GDM1 (cell line): ENCODE measurements at places on chromosomes 3 and 15.

DNA sequence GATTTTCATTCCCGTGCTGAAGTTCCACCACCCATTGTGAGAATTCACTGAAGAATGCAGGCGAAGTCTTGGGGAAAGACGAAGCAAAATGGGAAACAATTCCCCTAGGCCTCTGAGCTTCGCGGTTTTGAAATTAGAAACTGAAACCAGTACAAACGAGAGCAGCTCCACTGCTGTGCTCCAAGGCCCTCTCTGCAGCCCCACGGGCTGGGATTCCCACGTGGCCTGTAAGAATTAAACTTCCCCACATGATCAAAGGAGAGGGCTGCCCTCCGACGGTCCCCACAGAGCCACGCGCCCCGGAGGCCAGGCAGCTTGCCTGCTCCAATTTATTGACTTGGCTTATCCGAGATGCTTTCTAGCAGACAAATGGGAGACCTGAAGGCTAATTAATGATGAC, 144.0 kb downstream of the GREM1 start:
- no peak for DNase-seq

DNA sequence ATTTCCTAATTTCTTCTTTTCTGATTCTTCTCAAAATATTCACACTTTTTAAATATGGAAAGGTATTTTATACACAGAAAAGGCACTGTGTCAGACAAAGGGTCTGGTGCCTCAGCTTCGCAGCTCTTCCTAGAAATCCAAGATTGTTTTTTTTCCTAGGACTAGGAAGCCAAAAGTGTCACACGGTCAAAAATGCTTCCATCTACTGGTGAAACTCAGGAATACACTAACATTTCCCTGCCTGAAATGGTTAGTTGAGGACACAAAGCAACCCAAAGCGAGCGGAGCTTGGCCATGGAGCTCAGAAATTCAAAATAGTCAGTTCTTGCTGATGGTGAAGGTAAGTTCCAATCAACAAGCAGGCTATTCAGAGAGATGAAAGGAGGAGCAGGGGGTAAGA, 426.5 kb upstream of the RASGRP1 start:
- no peak for DNase-seq

DNA sequence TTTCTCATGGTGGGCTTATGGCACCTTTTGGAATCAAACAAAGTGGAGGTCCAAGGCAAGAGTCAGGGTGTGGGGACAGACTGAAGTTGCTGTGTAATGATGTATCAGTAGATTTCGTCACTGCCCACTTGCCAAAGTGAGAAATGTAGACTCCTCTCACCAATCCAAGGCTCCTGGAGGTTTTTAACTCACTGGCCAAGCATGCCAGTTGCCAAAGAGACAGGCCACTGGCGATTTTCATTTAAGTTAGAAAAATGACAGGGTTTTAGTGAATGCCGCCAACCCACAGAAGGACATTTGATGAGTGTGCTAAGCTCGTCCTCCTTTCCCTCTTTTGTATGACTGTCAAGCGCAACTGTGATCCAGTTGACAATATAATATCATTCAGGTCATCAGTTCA, 209.2 kb downstream of the FEZF2 start:
- no peak for DNase-seq

DNA sequence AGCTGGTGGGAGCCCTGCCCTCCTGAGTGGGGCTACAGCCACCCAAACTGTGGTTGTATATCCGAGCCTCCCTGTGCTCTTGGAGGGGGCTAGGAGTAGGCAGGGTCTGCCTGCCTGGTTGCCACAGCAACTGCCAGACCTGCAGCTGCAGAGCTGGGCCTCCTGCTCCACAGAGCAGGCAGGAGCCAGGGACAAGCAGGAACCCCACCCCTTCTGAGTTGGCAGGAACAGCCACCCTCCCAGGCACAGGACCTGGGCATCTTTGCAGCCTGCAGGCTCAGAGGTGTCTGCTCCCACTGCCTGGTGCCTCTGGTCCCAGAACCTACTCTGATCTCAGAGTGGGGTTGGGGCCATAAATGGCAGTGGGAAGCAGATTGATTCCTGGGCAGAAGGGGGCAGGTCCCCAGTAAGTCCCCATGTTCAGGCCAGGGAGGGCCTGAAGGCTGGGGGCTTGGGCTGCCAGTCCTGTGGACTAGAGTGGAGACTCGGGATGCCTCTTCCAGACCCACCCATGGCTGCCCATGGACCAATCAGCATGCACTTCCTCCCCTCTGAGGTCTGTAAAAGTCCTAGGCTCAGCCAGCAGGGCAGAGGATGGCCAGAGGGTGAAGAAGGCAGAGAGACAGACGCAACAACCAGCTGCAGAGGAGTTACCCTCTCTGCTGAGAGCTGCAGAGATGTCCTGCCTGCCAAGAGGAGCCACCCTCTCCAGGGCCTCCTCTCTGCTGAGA, 10.3 kb upstream of the LRRC31 start:
- no peak for DNase-seq

GRCh38 chr15:82177291-82178010, 85.1 kb downstream of the EFL1 start:
- no peak for DNase-seq

- no peak for DNase-seq
Measured at GRCh38 chr3:13229273-13229949, 156.2 kb upstream of the IQSEC1 start.

- no peak for DNase-seq
Measured at GRCh38 chr15:76140074-76140464, 80.3 kb downstream of the TMEM266 start.

DNA sequence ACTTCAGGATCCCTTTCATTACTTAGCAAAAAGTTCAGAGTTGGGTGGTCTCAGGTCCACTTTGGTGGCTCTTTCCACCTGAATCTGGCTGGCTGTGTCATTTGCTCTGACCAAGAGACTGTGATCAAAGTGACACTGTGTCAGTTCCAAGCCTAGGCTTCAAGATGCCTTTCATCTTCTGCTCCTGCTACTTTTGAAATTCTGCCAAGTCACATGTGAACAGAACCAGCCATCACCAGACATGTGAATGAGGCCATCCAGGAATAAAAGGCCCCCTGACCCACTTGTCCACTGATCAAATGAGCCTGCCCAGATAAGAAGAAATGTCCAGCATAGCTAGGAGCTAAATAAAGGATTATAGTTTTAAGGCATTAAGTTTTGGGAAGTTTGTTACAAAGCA, 132.2 kb downstream of the OSBPL10 start:
- DNase-seq, result no peak

DNA sequence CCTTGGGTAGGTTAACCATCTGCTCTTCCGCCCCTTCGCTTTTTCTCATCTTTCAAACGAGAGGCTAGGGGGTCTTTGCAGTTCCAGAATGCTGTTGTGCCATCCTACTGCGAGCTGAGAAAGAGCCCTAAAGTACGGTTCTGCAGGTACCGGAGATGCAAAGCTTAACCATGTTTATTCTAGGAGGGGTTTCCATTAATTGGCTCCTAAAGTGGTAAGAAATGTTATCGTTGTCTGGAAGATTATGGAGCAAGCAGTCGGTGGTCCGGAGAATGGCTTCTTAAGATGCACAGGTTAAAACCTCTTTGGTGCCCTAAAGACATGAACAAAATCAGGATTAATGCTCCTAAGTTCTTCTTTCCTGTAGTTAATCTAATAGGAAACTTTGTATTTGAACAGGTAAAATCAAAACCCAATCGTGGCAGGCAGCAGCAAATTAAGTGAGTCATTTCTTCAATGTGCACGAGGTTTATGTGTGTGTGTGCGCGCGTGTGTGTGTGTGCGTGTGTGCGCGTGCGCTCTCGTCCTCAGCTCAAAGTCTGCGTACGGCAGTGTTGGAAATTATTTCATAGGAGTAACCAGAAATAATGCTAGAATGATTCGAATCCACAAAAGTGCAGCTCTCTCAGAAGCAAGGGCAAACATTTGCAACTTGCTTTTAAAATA, 772 bp downstream of the FAM81A start:
- DNase-seq, result no peak

DNA sequence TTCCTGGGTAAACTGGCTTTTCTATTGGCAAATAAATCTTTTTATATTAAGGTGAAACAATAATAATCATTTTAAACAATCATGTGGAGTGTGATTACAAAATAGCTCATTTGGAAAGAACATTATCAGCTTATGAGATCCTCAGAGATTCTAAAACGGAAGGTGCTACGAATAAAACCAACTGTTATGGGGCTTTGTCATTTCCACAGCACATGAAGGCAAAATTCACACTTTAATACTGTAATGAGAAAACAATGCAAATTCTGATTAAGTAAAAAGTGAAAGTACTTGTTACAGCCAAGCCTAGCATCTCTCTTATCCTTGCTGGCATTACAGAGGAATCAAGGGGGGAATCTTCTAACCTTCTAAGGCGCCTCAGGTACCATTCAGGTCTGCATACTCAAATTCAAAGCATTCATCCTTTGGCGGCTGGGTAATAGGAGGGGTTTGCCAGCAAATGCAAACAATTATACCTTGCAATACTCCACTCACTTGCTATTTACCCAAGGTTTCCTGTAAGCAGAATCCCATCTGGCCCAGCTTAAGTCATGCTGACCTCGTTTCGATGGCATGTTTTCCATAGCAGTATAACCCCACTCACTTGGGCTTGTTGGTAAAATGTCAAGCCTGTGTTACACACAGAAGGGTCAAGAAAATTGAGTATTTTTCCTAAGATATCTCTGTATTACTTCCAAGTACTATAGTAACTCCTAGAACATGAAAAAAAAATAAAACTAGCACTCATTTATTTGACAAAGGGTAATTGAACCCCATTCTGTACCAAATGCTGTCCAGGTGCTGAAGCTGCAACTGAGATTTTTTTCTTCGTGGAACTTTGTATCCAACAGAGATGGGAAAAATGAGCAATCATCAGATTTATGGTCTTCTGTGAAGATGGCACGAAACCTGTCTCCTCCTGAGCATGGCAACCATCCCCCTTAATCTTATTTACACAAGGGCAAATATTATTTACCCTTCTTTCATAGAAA, 183.7 kb upstream of the LMCD1 start:
- DNase-seq, result no peak
